Stomach (tissue), 19 donors: ENCODE measurements at places on chromosomes 1 and 21. TPM values are rescaled to one million over a fixed set of nuclear protein-coding genes. Genes with fewer than 3 reads are reported as not detected.

Gene EDARADD
- 11.3 TPM for total RNA-seq

Gene SH2D2A
- 0.73 TPM for total RNA-seq

Gene DHRS3
- 32.1 TPM for total RNA-seq

Gene RAB3GAP2
- 9.8 TPM for total RNA-seq

Gene HENMT1
- not detected for total RNA-seq

Gene CDA
- not detected for total RNA-seq

Gene CLCNKB
- total RNA-seq, result not detected

Gene CDCA8
- 3.6 TPM for total RNA-seq

Gene COL11A1
- total RNA-seq, result not detected

Gene OR2L8
- not detected for total RNA-seq

Gene POGZ
- 121 TPM for total RNA-seq

Gene FCGR3B
- total RNA-seq, result 1.8 TPM

Gene S1PR1
- total RNA-seq, result 54.0 TPM

Gene PLEKHA6
- 20.9 TPM for total RNA-seq

Gene S100A1
- not detected for total RNA-seq

Gene CCDC185
- not detected for total RNA-seq

Gene RHD
- not detected for total RNA-seq

Gene OLIG2
- total RNA-seq, result not detected

Gene ADAM30
- not detected for total RNA-seq

Gene HSD3B1
- not detected for total RNA-seq

Gene IGSF9
- 17.4 TPM for total RNA-seq

Gene ZBTB21
- 4.3 TPM for total RNA-seq

Gene OTUD7B
- total RNA-seq, result 9.0 TPM

Gene AGO3
- total RNA-seq, result 16.1 TPM

Gene CLIC6
- total RNA-seq, result 77.3 TPM

Gene RNU1-4
- 9,966 TPM for total RNA-seq

Gene CCDC181
- not detected for total RNA-seq

Gene EPS8L3
- total RNA-seq, result 299 TPM

Gene LCA5L
- total RNA-seq, result 2.2 TPM

Gene LCE3E
- not detected for total RNA-seq

Gene RIMKLA
- 12.7 TPM for total RNA-seq

Gene TRNAU1AP
- 40.6 TPM for total RNA-seq

Gene KCNK2
- total RNA-seq, result not detected

Gene SV2A
- total RNA-seq, result 0.58 TPM

Gene CLCA4
- total RNA-seq, result 1.1 TPM

Gene NUF2
- not detected for total RNA-seq

Gene PLA2G4A
- 9.3 TPM for total RNA-seq

Gene C4BPB
- not detected for total RNA-seq

Gene CD1E
- total RNA-seq, result not detected

Gene CYP4A22
- total RNA-seq, result not detected

Gene PRKAB2
- total RNA-seq, result 21.0 TPM

Gene ORC1
- 1.8 TPM for total RNA-seq

Gene NR1I3
- total RNA-seq, result not detected

Gene TMEM222
- 18.8 TPM for total RNA-seq

Gene GBP6
- not detected for total RNA-seq

Gene ANGPTL1
- total RNA-seq, result 5.5 TPM

Gene CD5L
- total RNA-seq, result not detected

Gene CFHR5
- total RNA-seq, result not detected

Gene LEMD1
- total RNA-seq, result not detected

Gene ENAH
- total RNA-seq, result 70.1 TPM

Gene FBXO42
- total RNA-seq, result 18.7 TPM
